ENCODE measurements at places on chromosomes 12 and 14.

GRCh38 chr14:70711451-70711850 lies 69.7 kb downstream of the TTC9 start:
- no peak for DNase-seq

DNA sequence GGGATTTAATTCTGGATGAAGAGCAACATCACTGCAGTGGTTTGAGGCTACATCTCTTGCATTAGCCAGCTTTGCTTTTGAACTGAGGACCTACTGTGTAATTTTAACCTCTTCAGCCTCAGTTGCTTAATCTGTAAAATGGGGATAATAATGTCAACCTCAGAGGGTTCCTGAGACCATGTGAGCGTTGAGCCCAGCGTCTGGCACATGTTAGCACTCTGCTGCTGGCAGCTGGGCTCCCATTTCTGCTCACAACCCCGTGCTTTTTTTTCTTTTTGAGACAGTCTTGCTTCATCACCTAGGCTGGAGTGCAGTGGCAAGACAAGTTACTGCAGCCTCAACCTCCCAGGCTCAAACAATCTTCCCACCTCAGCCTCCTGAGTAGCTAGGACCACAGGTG lies 31.6 kb downstream of the TESC start:
- no peak for DNase-seq

- peak; percentile 95 for DNase-seq
These were observed at the start of gene GMFB for GRCh38 chr14:54488646-54489317. TSS of gene GMFB (minus strand) at chr14:54488980. CDS start at chr14:54488927, 53 bp downstream.

DNA sequence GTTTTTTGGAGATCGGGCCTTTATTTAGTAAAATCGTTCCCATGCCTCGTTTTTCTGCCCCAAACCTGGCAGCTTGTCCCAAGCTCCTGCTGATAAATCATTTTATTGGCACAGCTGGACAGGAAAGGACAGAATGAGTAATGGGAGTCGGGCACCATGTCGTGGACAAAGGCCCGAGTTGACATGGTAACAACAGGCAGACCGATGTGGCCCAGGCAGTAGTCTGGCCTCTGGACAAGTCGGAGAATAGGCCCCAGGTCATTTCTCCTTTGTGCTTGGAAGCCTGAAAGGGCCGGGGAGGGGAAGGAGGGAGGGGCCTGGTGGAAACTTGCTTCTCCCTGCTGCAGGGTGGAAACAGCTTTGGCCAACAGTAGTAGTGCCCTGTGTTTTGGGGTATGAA lies 234.9 kb downstream of the SUDS3 start:
- peak; percentile 28 for DNase-seq

DNA sequence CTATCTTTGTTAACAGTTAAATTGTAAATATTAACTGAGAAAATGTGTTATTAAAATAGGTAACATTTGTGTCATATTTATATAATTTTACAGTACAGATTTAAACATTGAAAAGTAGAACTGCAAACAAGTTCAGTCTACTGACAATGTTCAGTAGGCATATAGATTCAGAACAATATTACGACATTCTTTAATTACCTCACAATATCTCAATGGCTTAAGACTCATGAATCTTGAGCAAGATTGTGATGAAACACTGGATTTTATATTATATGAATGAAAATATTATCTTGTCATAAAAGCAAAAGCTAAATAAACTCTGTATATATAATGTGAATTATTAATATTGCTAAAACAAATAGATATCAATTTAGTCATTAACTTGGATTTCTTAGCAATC lies 194.9 kb downstream of the ADAMTS20 start:
- no peak for DNase-seq

DNA sequence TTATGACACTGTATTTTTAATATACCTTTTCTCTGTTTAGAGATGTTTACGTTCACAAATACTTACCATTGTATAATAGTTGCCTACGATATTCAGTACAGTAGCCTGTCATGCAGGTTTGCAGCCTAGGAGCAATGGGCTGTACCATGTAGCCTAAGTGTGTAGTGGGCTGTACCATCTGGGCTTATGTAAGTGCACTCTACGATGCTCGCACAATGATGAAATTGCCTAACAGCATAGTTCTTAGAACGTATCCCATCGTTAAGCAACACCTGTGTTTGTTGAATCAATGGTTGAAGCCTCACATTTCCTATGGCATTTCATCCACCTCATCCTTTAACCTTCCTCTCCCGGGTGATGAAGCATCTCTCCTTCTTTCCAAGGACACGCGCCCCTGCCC lies 12.5 kb upstream of the EML1 start:
- DNase-seq, result no peak
